ENCODE measurements at places on chromosomes 3 and 15.

DNA sequence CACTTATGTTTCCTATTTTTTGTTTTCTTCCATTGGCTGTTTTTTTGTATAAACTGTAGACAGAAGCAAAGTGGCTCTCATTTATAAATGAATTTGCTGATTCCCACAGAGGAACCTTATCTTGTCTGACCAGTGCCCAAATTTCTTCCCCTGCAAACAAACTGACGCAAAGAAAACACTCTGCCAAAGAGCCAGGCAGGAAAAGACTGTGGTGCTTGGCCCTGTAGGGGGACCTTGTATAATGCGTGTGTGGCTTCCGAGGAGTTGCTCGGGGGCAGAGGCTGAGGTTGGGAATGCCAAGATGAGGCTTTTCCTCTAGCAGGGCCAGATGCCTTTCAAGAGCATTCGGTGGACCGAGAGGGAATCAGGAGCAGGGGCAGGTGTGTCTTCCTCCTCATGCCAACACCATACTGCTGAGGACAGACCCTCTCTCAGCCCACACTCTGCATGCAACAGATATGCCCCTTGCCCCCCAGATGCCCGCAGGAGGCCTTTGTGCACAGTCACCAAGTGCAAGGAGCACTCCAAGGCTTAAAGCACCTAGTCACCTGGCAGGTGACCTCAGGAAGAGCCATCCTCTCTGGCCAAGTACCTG lies 104.3 kb upstream of the ABHD17C start:
- peak; percentile 65 for DNase-seq

DNA sequence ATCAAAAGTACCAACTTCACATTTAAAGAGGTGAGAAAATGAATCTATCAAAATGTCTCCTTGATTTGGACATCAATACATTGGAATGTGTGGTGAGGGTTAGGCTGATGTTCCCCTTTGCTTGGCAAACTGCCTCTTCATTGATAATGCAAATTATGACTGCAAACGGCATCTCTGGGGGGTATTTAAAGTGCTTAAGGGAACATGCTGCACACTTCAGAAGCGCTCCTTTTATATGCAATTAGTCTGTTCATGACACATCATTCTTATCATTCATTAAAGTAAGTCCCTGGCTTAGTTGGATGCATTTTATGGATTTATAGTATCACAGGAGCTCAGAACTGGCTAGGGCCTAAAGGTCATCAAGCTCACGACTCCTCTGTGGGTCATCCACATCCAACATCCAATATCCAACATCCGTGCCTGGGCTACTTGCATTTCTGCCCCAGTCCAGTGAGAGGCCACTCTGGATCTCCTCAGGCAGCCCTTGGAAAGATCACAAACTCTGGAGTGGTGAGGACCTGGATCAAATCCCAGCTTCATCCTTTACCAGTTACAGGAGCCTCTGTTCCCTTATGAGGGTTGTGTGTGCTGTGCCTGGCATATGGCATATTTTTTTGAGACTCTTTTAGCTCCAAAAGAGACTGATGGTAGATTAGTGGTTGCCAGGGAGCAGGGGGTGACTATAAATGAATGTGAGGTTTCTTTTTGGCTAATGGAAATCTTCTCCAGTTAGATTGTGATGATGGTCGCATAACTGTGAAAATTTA lies 136.8 kb upstream of the FOXB1 start:
- DNase-seq: no peak

DNA sequence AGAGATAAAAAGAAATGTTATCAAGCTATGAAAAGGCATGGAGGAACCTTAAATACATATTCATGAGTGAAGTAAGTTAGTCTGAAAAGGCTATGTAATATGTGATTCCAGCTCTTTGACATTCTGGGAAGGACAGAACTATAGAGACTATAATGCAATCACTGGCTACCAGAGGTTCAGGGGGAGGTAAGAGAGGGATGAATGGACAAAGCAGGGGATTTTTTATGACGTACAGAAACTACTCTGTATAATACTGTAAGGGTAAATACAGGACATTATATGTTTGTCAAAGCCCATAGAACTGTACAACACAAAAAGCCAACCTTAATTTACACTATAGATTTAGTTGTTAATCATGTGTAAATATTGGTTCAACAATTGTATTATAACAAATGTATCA lies 46.1 kb downstream of the MCTP2 start:
- no peak for DNase-seq

DNA sequence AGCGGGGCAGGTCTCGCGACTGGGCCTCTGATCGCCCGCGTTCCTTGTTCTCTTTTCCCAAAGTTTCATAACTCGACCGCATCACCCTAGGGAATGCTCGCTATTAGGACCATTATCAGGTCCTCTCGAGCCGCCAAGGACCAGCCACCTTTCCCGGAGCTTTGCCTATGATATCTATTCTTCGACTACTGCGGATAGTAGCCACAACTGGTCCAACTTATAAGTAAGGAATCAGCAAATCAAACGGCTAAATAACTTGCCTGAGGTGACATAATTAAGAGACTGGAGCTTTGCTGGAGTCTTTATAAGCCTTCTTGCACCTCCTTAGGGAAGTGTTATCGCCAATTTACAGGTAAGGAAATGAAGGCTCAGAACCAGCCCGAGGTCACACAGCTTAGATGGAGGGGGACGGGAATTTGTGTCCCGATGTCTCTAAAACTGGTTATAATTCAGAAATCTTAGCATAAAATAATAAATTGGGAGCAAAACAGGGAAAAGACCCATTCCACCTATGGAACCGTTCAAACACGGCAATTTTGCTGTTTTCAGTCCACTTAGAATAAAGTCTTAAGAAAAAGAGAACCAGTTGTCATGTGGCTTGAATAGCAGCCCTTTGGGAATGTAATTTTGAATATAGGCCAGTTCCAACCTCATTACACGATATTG lies 479 bp upstream of the PLD1 start:
- no peak for DNase-seq

DNA sequence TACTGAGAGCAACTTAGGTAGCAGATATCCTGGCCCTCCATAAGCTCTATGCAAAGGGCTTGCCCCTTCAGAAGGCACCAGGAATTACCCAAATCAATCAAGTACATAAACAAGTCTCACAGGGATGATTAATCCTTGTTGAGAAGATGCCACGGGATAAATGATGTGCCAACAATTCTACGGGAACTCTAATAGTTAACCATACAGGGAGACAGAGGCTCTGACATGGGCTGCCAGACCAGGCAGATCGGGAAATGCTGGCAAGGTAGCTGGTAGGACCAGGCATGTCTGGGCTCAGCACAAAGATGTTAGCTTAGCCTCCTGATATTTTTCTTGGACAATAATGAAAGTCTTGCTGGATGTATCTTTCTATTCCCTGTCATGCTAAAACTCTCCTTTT lies 249.3 kb upstream of the THBS1 start:
- peak; percentile 33 for DNase-seq

GRCh38 chr3:36494461-36495109 lies 114.3 kb downstream of the STAC start:
- DNase-seq: peak; percentile 84

- no peak for DNase-seq
These were observed 386.9 kb downstream of the PDCD6IP start for GRCh38 chr3:34185301-34185700.

DNA sequence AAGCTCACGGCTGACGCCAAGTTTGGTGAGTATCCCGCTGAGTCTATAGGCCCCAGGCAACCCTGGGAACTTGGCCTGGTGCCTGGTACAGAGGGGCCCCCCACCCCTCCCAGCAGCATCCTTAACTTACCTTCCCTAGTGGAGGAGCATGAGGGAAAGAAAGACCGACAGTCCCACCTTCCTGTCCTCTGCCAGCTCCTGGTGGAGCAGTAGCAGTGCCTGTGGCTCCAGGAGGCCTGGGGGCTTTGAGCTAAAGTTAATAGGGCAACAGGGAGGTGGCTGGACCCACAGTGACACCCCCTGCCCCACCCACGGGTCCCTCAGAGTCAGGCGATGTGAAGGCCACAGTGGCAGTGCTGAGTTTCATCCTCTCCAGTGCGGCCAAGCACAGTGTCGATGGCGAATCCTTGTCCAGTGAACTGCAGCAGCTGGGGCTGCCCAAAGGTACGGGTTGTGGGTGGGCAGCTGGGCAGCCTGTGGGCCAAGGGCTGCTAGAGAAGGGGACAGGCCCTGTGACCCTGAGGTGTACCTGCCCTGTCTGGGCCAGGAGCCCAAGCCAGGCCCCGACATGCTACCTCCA lies 2.9 kb downstream of the COMMD4 start:
- DNase-seq: no peak

GRCh38 chr3:4740397-4741105 lies 238.7 kb upstream of the BHLHE40 start:
- peak; percentile 84 for DNase-seq

DNA sequence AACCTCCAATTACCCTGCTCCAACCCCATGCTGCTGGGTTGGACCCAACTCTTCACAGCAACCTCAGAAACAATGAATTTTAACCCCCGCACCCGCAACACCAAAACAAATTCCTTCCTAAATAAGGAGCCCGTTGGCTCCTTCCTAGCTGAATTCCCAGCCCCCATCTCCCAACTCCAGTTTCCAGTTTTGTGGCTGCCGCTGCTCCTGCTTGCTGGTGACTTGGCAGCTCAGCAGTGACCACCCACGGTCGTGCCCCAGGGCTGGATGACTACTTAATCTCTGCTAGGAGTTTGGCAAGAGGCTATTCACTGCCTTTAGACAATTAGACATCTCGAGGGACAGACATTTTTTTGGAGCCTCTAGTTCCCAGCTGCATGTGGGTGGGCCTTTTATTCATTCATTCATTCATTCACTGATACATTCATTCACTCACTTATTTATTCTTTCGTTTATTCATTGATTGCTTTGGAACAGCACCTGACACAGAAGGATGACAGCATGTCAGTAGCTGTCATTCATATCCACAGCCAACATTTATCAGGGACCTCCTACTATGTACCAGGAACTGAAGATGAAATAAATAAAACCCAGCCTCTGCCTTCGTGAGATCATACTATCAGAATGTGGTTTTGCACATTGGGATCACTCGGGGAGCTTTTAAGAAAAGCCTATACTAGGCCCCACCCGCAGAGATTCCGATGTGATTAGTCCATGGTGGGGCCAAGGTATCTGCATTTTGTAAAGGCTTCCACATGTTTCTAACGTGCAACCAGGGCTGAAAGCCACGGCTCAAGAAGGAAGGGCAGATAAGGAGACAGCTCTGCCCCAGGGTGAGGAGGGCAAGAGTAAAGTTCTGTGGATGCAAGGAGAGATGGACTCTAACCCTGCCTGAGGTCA lies 256.5 kb downstream of the SHQ1 start:
- DNase-seq: peak; percentile 88

- DNase-seq: no peak
These were observed 20.2 kb upstream of the LRRFIP2 start for GRCh38 chr3:37194533-37194932.

DNA sequence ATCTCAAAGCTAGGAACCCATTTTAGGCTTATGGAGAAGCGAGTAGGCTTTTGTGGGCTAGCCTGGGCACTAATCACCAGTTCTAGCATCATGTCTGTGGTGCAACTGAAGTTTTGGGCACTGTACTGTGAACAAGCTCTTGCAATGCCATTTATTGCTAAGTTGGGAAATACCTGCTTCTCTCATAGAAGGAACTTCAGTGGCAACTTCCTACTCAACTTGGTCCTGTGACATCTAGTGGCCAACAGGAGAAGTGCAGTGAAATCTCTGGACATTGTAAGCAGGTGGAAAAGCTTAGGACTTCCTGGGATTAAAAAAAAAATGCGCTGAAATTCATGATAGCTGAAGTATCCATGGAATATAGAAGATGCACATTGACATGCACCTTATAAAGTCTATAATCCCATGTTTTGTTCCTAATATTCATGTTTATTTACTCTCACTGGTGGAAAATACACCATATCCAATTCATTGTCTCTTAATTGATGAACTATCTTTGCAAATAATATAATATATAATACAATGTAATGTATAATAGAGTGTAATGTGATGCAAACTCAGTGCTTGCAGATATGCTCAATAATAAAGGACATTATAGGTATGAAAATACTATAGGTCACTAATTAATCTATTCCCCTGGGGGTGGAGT lies 6.5 kb upstream of the ALDH1A3 start:
- DNase-seq: peak; percentile 83

GRCh38 chr3:129470861-129471260 lies 30.8 kb downstream of the IFT122 start:
- DNase-seq: no peak

DNA sequence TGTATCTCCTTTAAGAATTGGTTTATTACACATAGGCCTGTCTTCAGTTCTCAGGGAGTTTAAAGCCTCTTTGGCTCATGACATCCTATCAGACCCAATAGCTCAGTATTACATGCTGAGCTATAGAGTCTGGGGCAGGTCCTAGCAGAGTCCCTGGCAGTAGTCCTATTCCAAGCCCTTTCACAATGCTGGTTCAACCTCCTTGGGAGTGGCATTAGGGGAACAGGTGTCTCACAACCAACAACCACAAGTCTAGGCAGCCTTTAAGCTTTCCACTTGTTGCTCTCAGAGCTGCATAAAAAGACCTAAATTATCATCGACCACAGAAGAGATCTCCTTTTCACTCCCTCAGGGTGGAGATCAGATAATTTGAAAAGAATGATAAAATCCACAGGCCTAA lies 22.8 kb upstream of the C2CD4B start:
- no peak for DNase-seq

DNA sequence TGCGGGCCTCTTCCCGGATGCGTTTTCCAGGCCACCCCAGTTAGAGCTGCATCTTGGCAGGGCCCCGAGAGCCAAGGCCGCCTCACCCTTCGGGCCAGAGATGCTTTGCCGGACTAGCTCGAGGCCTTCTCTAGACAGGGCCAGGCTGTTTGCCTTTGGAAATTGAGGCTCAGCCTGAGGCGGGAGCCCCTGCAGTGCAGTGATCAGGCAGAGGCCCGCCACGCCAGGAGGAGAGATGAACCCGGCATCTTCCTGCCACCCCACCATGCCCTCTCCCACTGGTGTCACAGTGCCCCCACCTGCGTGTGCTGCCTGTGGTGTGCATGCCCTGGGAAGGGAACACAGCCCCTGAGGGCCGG lies 8.9 kb upstream of the ROPN1B start:
- DNase-seq: no peak

DNA sequence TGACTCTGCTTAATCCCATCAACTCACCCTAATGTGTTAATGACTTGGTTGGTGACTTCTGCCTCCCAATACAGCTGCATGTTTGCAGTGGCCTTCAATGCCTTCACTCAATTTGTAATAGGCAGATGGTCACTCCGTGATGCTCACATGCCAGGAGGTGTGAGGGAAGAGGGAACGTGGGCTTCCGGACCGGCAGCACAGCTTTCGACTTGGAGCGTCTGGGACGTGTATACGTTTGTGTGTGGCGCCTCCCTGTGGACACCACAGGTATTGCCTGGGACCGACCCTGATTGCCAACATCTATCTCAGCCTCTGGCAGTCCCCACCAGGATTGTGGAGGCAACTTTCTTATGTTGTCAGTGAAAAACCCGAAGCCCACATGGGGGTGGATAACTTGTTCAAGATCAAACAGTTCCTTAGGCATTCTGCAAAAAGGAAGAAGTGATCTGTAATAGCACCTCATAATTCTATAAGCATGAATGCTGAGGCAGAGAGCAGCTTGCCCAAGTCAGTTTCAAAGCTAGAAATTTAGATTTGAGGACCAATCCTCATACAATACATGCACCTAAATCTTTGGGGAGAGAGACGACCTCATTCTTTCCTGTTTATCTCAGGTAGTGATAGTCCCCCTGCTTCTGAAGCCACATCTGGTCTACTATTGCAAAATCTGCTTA lies 16.9 kb downstream of the MRPL46 start:
- DNase-seq: no peak

- peak; percentile 49 for DNase-seq
These were observed 39.0 kb downstream of the CHDH start for GRCh38 chr3:53807117-53807810.

- DNase-seq: no peak
These were observed 549.5 kb downstream of the PYDC2 start for GRCh38 chr3:192010490-192010889.

- DNase-seq: no peak
These were observed 494.0 kb upstream of the TGFBR2 start for GRCh38 chr3:30112411-30112810.
